ENCODE measurements at places on chromosomes 13 and 19.

DNA sequence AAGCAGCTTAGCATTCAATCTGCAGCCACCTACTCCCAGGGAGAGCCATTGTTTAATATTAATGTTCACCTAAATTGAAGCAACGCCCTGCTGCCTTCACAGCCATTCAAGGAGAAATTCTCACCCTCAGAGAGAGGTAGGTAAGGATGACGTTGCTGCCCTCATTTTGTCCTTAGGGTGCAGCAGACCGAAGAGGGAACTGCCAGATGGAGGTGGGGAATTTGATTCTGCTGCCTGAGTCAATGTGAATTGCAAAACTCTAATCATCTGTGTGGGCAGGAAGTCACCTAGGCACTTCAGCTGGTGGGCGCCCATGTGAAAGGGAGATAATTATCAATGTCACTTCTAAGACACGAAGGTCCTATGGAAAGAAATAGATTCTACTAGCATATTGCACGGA, 503.4 kb downstream of the TBC1D4 start:
- no peak for DNase-seq

- DNase-seq = peak; percentile 97
These were observed at the start of gene COLGALT1 for GRCh38 chr19:17555480-17555928. COLGALT1 (plus strand) TSS chr19:17555649; CDS start chr19:17555714, 65 bp downstream.

- DNase-seq = no peak
These were observed 11.6 kb downstream of the GNG7 start for GRCh38 chr19:2690856-2691255.

DNA sequence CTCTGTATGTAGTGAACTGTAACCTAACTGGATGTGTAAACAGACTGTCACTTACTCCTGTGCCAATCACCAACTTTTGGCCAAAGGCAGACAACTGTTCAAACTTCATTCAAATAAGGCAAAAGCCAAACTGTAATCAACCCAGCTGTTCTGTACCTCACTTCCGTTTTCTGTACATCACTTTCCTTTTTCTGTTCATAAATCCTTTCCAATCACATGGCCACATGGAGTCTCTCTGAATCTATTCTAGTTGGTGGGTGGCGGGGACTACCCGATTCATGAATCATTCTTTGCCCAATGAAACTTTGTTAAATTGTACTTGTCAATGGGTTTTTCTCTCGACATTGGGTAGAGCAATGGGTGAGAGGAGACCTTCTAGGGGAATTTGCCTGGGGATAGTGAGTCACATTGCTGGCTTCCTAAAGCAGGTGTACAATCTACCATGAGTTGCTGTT, 178.3 kb upstream of the RFC3 start:
- no peak for DNase-seq

- no peak for DNase-seq
These were observed 27.3 kb downstream of the ALOX5AP start for GRCh38 chr13:30762643-30763042.

- no peak for DNase-seq
These were observed 799 bp downstream of the PVR start for GRCh38 chr19:44644402-44645016.

- no peak for DNase-seq
These were observed 970.5 kb downstream of the UQCRFS1 start for GRCh38 chr19:28242317-28242927.

DNA sequence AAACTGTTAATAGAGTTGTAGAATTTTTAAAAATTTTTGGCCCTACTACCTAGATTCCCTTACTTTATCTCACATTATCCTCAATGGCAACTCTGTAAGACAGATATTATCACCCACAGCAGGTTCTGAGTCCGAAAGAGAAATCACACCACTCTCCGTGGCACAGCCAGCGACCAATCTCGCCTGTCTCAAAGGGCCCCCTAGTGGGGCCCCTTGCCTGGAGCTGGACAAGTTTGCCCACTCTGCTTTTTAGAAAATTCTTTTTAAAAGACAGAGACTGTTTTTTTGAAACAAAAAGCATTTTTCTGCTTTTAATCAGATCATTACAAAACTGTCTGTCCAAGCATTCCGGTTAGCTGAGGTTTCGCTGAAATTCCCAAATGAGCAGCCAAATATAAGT, 21.7 kb downstream of the PHF11 start:
- no peak for DNase-seq

GRCh38 chr19:1533510-1534150, 9.8 kb downstream of the PLK5 start:
- DNase-seq = no peak

DNA sequence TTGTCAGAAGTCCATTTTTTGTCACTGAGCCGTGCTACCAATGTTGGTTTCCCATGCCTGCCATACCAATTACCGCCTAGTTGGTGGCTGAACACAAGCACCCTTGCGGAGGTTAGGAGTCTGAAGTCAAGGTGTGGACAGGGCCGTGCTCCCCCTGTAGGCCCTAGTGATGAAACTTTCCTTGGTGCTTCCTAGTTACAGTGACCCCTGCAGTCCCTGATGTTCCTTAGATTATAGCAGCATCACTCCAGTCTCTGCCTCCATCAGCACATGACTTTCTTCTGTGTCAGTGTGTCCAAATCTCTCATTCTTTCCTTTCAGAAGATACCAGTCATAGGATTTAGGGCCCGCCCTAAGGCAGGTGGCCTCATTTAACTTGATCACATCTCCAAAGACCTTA, 99.0 kb downstream of the MYO16 start:
- no peak for DNase-seq

GRCh38 chr13:52615812-52616211, 26.4 kb upstream of the HNRNPA1L2 start:
- DNase-seq = no peak

DNA sequence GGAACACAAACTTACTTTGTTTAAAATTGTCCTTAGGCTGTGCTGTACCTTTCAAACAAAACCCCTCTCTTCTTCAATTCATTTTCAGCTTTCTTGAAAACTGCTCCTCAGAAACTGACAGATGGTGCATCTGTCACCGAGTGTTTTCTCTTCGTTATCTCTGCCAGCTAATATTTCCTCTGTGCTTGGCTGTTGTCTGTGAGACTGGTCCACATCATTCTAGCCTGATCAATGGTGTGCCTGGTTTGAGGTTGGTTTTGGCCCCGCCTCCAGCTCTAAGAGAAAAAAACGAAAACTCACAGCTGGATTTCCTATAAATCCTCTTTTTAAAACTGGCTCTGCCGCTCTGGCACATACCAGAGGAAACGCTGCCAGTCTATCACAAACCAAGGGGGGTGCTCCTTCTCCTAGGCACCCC, 79.7 kb downstream of the STARD13 start:
- peak; percentile 25 for DNase-seq

GRCh38 chr19:40503320-40503695, 36.5 kb downstream of the SPTBN4 start:
- no peak for DNase-seq

GRCh38 chr13:79593641-79594275, 112.8 kb downstream of the NDFIP2 start:
- no peak for DNase-seq

GRCh38 chr13:61110732-61111131, 304.9 kb downstream of the PCDH20 start:
- DNase-seq = no peak

- no peak for DNase-seq
These were observed 45.0 kb upstream of the SLC15A1 start for GRCh38 chr13:98797456-98797855.

GRCh38 chr13:74217811-74218210, 83.6 kb upstream of the KLF12 start:
- no peak for DNase-seq

DNA sequence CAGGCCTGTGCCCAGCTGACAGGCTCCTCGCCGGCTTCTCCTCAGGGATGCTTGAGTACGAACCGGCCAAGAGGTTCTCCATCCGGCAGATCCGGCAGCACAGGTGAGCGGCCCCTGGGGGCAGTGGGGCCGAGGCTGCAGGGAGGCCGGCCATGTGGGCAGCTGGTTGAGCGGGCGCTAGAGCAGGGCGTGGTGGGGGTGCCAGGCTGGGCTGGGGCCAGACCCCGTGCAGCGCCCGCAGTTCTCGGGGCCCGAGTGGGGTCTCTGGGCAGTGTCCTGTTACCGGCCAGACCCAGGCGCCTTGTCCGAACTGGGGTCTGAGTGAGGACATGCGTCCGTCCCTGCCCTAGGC, 15.9 kb downstream of the CBARP start:
- DNase-seq = no peak

DNA sequence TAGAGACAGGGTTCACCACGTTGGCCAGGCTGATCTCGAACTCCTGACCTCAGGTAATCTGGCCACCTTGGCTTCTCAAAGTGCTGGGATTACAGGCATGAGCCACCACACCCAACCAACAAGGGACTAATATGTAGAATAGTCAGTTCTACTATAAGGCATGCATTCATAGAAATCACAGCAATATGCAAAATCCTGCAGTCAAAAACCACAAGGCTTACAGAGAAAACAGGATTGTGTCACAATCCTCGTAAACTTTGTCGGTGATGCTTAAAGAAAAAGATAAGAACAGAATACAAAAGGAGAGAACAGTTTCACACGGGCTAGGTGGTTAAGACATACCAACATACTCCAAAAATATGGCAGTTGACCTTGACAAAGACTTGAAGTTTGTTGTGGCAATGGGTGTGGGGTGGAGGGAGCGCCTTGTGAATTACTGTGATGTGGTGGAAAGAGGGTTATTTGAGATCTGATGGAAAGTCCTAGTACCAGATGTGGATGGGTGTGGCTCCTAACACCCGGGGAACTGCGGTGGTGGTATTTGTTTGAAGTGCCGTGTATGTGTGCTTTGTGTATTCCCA, 12.4 kb downstream of the NOSIP start:
- DNase-seq = no peak

DNA sequence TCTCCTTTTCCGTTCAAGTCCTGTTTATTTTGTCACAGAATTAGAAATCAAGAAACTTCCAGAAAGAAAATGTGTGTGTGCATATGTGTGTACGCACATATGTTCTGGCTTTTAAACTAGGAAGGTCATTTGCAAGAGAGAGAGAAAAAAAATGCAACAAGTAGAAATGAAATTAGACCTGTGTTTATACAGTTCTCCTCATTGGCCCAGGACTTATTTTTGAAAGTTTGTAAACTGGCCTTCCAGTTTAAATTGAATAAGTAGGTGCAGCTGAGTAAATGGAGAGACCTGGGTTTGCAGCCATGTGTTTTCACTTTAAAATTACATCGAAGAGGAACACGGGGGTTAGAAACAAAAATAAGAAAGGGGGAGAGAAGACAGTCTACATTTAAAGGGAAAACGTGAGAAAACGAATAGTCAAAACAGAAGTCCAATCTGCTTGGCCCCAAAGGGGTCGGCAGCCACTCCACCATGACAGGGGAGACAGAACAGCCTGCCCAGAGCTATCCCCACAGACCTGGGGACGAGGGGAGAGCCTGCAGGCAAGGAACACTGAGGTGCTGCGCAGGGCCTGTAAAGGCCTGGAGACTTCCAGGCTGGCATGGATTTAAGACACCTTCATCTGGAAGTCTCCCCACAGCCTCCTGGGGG, 216.8 kb upstream of the MAB21L1 start:
- no peak for DNase-seq

DNA sequence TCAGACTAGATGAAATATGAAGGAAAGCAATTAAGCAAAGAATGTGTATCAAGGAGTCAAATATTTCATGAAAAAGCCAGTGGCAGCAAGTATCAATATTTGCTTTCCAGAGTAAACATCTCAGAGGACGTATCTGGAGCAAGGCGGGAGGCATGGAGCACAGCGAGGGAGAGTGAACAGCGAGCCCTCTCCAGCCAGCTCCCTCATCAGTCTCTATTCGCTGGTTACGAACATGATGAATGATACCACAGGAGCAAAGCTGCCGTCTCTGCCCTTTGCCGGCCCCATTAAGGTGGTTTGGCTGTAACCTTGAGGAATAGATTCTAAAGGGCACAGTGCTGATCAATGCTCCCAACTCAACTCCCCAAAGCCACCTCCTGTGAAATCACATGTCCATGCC, 95.8 kb downstream of the CCNA1 start:
- no peak for DNase-seq

DNA sequence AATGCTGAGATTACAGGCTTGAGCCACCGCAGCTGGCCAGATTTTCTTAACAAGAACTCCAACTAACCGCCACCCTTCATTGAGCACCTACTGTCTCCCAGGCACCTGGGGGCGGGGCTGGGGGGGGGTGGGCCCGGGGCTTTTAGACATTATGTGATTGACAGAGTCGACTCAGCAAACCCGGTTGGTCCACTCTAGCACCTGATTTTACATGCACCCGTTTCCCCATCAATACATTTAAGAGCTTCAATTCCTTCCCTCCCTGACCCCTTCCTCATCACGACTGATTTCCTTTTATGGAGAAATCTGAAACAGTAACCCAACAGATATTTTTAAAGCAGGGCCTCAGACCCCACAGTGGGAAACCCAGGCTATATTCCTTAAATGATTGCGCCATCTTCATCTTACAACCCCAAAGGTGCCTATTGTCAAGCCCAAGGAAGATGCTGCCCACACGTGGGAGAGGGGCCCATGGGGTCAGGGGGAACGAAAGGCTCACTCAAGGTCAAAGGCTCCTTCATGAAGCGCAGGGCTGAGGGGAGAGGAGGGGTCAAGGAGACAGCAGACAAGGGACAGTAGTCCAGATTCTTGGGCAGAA, 1.8 kb downstream of the INSR start:
- DNase-seq = no peak

GRCh38 chr13:91400063-91400399, 1.6 kb downstream of the GPC5 start:
- no peak for DNase-seq

- DNase-seq = no peak
These were observed 59.1 kb downstream of the CEBPG start for GRCh38 chr19:33432446-33433170.

GRCh38 chr13:52195401-52195837, 36.0 kb upstream of the NEK3 start:
- no peak for DNase-seq

DNA sequence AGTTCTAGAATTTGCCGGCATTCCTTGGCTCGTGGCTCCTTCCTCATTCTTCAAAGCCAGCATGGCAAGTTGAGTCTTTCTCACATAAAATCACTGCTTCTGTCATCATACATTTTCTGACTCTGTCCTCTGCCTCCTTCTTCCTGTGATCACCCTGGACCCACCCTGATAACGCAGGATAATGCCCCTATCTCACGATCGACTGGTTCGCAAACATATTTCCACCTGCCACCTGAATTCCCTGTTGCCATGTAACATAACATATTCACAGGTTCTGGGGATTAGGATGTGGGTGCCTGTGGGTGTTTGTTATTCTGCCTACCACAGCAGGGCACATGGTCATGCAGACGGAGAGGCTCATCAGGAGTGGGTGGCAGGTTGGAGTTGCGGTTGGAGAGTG, 177.7 kb downstream of the NHLRC3 start:
- no peak for DNase-seq

- DNase-seq = no peak
These were observed 27.4 kb upstream of the CACTIN start for GRCh38 chr19:3653865-3654513.

GRCh38 chr19:17457616-17458015, 3.1 kb downstream of the NXNL1 start:
- DNase-seq = no peak
